ENCODE measurements at places on chromosomes 11 and 22. TPM values are rescaled to one million over a fixed set of nuclear protein-coding genes. Genes with fewer than 3 reads are reported as not detected.

DNA sequence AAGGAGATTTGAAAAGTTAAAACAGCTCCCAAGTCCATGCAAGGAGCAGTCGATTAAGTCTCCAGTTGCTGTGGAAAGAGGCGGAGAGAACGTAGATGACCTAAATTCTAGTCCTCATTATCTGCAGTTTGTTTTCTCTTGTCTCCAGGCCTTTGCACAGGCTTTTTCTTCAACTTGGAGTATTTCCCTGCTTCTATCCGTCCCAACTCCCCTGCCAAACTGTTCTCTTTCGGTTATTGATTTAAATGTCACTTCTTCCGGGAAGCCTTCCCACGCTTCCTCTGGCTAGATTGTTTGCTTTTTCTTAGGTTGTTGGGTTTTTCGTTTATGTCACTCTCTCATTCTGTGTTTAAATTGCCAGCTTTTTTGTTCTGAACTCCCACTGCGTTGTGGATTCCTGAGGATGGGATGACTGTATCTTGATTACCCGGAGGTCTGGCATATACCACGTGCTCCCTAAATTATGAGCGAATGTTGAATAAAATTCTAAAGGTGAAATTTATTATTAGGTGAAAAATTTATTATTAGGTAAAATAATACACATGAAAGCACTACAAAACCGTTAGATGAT is 463 bp downstream of the TMEM126B start:
- no peak for DNase-seq

DNA sequence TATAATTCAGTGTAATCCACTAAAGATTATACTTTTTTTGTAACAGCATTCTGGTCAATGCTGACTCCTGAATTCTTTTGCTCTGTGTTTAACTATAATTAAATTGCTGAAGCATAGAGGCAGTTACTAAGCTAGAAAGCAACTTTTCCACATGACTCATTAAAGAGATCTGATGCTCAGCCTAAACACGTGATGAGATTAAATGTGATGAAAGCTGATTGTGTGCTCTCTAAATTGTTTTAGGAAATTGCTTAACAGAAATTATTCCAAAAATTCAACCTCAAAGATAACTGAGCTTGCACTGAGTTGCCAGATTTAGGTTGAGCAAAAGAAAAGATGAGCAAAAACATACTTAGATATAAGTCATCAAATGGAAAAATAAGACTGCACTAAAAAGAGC is 1033.6 kb downstream of the FAM181B start:
- DNase-seq: no peak

DNA sequence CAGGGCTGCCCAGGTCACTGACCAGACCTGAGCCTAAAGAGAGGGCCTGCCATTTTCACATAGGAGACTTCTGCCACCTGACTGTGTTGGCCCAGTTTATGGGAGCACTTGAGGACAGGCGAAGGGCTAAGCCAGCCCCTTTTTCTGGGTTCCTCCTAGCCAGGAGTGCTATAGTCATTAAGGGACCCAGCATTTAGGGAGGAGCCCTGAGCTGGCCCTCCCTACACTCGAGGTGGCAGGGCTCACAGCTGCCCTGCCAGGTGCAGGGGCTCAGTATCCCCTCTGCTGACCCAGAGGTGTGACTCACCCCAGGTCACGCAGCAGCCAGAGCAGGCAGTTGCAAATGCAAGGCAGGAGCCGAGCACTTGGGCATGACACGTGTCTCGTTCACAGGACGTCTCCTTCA is 86.3 kb upstream of the CRYBB3 start:
- DNase-seq: no peak

GRCh38 chr22:28019360-28019759 is 100.3 kb upstream of the PITPNB start:
- no peak for DNase-seq

DNA sequence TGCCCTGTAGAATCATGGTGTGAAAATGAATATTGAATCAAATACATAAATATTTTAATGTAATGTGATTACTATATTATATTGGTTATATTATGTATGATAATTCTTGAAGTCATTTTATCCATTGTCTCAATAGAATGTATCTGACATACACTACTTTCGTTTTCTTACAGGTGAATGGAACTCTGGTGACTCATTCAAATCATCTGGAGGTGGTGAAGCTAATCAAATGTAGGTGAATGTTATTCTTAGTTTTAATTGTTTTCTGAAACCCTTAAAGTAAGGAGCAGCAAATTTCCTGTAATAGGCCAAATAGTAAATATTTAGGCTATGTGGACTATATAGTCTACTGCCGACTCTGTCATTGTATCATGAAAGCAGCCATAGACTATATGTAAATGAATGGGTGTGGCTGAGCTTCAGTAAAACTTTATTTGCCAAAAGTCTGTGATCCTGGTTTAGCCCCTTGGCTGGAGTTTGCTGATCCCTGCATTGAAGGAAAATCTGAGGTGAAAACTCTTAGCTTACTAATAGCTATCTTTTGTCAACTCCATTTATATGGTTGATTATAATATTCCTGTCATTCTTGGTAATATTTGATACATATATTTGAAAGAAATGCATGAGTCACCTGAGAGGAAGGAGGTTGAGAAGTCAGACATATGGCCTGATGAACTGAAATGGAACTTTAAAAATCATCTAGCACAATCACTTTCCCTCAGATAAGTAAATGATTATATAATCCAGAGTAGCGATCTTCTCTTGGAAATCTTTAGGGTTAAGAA is 87.2 kb upstream of the GRIK4 start:
- no peak for DNase-seq

PATE2 gene
- total RNA-seq: not detected

DNA sequence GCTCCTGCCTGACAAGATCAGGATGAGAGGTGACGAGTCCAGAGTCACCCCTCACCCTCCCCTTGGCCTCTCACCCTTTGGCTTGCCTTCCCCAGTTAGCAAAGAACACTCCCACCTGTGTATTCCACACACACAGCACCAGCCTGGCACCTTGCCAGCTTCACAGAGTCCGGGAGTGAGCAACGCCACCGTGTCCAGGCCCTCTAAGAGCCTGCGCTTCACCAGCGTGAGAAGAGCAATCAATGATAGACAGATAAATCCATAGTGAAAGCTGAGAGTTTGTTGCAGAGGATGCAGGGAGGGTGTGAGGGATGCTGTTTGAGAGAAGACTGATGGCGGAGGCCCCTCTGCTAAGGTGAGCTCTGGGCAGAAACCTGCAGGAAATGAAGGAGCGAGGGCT is 404.5 kb downstream of the LARGE1 start:
- DNase-seq: no peak

GRCh38 chr11:86555401-86555800 is 117.0 kb downstream of the ME3 start:
- DNase-seq: no peak

OR51I2 gene
- not detected for total RNA-seq

CNTF gene
- 1.3 TPM for total RNA-seq

SMTNL1 gene
- total RNA-seq: not detected

UBQLNL gene
- 0.85 TPM for total RNA-seq

DCHS1 gene
- total RNA-seq: 14.9 TPM

PKNOX2 gene
- total RNA-seq: 9.3 TPM

- DNase-seq: no peak
Measured at GRCh38 chr11:6825231-6825744, 20.2 kb upstream of the OR10A5 start.

DNA sequence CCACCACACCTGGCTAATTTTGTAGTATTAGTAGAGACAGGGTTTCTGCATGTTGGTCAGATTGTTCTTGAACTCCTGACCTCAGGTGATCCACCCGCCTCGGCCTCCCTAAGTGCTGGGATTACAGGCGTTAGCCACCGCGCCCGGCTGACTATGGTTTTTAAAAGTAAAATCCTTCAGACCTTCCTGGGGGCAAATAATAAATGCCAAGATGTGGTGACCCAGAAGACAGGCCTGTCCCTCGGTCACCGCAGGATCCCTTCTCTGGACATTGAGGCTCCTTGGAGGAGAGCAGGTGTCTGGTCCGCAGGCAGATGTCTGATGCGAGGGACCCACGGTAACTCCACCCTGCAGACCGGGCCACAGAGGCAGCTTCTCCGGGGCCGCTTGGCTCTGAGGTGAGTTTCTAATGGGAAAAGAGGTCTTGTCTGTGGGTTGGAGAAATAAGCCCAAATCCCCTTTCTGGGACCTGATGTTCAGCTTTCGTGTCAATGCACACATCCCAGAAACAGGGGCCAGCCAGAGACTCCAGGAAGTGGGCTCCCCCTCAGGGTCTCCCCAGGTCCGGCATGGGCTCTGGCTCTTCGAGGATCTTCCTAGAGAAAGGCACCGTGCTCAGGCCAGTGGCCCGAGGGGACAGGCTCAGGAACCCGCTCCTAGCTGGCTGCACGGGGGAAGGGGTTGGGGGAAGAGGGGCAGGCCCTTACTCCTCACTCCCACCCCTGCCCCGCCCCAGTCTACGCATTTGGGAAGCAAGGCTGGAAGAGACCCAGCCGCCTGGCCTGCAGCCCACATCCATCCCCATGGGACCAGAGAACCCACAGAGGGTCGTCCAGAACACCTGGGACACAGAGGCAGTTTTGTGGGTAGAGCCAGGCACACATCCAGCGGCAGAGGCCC is 100.6 kb downstream of the WNT7B start:
- no peak for DNase-seq

- DNase-seq: peak; percentile 56
Measured at GRCh38 chr11:129728581-129728980, 87.1 kb upstream of the TMEM45B start.

DNA sequence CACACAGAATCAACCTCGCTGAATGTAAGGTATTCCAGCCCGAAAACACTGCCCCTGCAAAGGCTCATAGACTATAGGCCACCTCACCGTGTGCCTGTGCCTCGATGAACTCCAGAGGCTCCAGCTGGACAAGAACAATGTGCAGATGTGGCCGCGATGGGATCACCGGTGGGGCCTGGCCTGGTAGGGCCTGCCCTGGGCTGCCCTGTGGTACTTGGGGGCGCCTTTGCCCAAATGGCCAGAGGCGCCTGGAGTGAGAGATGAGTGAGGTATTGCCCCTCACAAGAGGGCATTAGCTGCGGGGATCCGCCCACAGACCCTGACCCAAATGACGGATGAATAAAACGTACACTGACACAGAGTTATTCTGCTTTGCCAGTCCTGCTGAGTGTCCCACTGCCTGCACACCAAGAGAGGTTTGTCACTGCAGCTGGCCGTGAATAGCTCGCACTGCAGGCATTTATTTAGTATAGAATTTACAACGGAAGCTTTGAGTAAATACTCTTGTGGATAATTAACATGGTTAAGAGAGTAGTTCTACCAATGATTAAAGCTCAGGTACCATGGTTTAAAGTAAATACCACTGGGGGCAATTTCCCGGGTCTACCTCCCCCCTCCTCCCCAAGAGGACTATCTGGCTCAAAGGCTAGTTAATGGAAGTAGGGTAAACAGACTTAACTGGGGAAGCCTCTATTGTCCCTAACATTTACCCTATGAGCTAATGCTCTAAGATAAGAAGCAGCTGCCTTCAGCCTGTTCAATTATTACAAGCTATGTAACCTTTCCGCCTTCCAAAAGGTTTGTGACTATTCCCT is 101.1 kb upstream of the IGLL5 start:
- DNase-seq: no peak

- DNase-seq: no peak
Measured at GRCh38 chr22:40215266-40215665, 37.5 kb downstream of the TNRC6B start.

PGM2L1 gene
- 10.4 TPM for total RNA-seq

- DNase-seq: peak; percentile 83
Measured at GRCh38 chr11:46277622-46278386, at the start of gene CREB3L1. CREB3L1 (plus strand) TSS chr11:46277662; CDS start chr11:46278112, 450 bp downstream.

SEPTIN3 gene
- 0.51 TPM for total RNA-seq
